ENCODE measurements at places on chromosomes 1 and 21.

GRCh38 chr1:79006564-79006963, at the start of gene ADGRL4:
Gene ADGRL4, minus strand, starts transcription at chr1:79006730. Its CDS starts 76 bp downstream, at chr1:79006654.
- DNase-seq, result no peak

- peak; percentile 11 for DNase-seq
Observed at GRCh38 chr1:156337052-156337887, 822 bp downstream of the CCT3 start.

- no peak for DNase-seq
Observed at GRCh38 chr1:229192031-229192430, 78.9 kb upstream of the RAB4A start.

- no peak for DNase-seq
Observed at GRCh38 chr21:45870851-45871615, 110.5 kb upstream of the COL6A1 start.

DNA sequence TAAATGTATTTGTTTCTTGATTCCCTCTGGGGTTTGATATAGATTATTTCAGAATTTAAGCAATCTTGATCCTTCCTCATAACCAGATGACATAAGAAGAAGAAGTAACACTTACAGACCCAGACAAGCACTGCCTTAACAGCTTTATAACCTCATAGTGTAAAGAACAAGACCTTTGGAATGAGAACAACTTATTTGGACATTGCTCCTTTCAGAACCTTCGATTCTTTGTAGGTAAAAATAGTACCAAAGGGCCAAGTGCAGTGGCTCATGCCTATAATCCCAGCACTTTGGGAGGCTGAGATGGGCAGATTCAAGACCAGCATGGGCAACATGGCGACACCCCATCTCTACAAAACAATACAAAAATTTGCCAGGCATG, 15.0 kb downstream of the TM2D1 start:
- no peak for DNase-seq

GRCh38 chr1:156052862-156053767, 483 bp downstream of the UBQLN4 start:
- DNase-seq, result peak; percentile 73

DNA sequence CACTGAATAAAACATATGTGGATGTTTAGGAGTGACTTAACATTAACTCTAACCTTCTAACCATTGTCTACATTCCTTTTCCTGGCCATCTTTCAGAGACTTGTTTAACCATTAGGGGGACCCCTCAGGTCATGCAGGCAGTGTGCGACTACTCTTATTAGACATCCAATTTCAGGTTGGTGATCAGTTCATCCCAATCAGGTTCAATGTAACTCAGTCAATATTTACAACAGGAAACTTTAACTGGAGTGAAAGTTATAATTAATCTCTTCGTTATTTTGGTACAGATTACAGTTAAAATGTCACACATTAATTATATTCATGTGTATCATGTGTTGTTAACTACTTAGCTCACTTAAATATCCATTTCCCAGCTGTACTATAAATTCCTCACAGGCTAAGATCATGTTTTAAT, 68.8 kb upstream of the RGS1 start:
- DNase-seq, result no peak

GRCh38 chr1:180631194-180631765, 542 bp upstream of the XPR1 start:
- no peak for DNase-seq

DNA sequence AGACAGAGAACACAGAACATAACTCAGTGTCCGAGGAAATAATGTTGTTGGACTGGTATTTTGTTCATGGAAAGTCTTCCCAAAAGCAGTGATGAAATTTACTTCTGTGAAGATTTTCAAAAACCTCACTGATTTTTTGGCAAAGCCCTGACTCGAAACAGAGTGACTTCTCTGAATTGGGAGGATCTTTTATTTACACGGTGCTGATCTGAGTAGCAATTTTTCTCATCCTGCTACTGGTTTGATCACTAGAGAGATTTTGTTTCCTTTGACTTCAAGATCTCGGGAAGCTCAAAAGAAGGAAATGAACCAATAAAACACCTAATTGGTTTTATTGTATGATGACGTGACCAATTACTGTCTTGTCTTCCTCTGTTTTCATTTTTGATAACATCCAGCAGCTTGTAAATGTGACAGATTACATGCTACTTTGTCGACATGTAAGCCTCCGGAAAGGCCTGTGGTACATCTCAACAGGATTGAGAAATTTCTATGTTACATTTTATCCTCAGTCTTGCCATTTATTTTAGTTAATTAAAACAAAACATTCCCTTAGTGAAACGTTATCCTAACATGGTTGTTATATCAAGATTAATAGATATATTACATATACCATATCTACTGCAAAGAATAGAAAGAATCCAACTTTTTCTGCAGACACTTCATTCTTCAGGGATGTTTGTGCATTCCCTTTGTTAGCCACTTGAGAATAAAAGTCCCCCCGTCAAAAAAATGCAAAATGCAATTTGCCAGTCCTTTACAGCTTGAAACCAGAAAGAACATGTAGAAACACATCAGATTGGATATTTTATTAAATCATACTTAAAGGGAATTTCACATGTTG, 42.8 kb upstream of the IFI44L start:
- DNase-seq, result no peak

DNA sequence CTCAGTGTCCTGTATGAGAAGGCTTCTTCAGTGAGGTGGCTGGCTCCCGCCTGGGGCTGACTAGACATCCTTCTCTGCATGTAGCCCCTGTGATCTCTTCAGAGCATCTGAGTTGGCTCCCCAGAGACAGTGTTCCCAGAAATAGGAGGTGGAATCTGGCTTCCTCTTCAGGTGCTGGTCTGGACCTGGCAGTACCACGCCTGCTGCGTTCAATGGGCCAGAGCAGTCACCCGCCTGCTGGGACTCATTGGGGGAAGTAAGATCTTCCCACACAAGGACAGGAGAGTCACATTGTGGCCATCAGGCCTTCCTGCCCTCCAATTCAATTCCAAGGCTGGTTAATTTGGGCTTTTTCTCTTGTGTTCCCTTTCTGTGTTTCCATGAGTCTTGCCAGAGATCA, 51.0 kb downstream of the ADARB1 start:
- DNase-seq, result no peak

- DNase-seq, result no peak
Observed at GRCh38 chr1:52920791-52921291, 699 bp downstream of the ECHDC2 start.

DNA sequence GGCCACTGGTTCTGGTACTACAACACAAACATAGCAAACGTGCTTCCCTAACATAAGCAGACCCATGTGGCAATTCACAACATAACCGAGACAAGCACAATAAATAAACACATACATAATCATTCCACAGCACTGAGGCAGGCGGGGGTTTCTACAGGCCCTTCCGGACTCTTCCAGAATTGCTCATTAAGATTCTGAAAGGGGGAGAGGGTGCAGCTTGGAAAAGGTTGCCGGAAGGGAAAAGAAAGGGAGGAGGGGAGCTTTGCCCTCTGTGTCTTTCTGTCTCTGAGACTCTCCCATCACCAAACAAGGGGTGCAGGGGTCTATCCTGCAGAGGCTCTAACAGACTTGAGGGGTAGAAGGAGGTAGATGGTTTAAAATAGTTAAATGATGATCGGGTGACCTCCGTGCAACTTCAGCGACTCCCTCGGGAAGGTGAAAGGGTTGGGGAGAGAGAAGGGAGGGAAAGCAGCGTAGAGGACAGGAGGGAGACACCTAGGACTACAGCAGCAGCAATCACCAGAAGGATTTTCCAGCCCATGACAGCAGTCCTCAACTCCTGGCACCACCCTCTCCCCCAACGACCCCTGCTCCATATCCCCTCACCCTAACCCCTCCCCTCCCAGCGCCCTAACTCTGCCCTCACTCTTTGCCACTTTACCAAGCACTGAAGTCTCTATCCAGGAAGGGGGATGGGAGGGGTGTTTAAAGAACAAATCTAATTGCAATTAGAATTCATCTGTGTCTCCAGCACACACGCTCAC, 365.5 kb upstream of the ESRRG start:
- DNase-seq, result no peak

DNA sequence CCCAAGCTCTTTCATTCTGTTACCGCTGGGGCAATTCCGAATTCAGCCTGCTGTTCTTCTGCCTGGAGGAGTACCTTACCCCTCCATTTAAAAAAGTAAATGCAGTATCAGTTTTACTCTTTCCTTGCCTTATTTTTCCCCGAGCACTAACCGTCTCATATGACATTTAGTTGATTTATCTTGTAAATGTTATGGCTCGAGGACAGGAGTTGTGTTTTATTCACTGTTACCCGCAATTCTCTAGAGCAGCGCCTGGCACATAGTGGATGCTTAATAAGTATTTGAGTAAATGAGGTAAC, 425 bp upstream of the TADA1 start:
- DNase-seq, result no peak

DNA sequence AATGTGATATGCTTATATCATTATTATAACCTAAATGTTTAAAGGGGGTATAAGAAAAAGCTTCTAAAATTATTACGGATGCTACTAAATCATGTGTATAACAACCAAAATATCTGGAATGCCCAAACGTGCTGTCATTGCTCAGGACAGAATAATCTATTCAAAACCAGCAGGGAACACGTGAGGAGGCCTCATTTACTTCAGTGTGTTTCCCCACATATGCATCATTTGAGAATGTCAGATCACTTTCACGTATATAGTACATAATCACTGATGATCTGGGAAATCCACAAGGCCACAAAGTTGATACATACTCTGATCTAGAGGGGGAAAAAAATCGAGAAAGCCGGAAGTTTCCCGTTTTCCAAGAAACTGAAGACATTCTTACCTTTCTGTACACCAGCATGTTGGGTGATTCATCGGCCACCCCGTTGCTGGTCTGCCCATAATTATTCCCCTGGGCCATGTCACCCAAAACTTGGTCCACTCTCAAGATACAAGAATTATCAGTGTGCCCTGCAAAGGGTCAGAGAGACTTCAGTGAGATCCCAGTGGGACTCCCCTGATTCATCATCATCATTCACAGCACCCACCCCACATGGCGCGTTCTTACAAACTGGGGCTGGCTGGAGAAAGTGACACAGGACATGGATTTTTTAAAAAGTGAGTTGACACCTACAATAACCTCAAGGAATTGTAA, 1.5 kb downstream of the RGS7 start:
- DNase-seq, result no peak

DNA sequence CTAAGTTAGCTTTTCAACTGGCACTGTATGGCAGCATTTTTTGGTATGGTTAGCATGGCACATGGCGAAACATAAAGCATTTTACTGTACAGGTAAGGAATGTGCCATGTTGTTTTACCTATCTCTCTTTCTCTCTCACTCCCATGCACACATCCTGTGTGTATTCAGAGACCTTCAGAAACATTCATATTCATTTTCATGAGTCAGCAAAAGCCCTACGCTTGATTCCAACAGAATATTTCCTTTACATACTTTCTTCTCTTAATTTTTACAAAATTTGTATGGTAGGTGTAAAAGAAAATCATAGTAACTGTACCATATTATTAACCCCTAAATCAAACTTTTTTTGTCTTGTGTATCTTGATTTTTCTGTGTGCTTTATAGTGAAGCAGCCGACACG, 10.3 kb downstream of the SRSF11 start:
- DNase-seq, result no peak

DNA sequence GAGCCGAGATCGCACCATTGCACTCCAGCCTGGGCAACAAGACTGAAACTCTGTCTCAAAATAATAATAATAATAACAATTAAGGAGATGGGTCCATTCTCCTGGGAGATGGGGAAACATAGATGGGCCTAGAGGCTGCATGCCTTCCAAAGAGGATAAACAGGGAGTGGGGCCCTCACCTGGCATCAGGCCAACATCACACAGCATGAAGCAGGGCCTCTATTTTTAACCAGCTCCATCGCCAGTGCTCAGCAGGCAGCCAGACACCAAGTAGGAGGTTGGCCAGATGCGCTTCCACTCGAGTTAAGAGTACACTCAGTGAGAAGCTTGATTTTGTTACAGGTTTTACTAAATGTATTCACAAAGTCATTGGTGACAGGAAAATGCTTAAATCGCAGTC, 352.0 kb downstream of the RRAGC start:
- DNase-seq, result no peak

DNA sequence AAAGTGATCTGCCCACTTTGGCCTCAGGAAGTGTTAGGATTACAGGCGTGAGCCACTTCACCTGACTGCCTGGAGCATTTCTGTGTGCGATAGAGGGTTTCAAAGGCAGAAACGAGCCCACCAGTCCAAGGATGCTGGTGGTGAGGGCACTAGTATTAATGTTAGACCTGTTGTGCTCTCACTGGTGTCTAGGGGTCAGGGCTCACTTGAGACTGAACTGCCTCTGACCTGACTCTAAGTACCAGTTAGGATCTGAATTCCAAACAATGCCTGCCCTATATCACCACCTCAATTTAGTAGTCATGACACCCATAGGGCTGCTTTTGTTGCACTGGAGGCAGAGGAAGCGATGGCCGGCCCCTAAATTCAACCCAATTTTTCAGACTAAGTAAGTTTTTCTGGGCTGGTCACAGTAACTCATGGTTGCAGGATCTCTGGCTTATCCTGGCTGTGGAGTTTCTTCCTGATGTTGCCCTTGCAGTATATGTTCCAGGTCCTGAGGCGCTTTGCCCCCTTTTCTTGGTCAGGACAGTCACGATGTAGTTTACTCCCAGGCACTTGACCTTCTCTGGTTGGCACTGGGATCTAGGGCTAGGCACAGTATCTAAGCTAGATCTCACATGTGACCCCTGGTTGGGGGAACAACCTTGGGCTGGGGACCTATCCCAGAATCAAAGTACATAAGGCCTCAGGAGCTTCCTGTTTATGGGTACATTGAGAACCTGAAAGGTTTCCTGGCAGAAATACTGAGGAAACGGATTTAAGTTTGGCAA, 4.5 kb downstream of the CCDC17 start:
- no peak for DNase-seq

GRCh38 chr1:226562989-226563388, 14.4 kb downstream of the STUM start:
- no peak for DNase-seq

DNA sequence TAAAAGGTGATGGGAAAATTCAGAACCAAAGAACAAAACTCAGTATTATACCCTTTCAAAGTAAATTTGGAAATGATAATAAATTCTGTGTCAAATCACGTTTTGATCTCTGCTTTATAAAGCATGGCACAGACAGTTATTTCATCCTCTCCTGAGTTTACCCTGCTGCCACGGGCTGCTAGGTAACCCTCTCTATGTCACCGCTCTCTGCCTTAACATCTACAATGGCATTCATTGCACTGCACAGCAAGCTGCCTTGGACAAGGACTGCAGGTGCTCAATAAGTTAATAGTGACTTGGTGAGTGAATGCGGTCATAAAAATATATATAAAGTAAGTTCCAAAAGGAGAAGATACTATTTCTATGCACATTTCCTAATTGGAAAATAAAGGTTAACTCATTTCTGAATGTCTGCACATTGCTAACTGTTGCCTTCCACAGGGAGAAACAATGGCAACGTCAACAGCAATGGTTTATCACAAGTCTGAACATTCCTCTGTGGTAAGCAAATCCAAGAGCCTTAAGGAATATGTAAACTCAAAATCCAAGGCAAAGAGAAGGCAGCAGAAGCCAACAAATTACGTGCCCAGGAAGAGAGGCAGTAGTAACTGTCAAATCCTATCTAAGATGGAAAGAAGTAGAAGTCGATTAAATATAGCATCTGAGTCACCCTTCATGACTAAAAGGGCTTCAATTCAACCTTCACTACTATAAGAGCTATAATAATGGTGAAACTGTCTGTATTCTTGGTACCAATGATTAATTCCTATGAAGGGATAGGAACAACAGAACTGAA, 19.4 kb downstream of the FYB2 start:
- no peak for DNase-seq

- no peak for DNase-seq
Observed at GRCh38 chr1:45386219-45386618, 46.0 kb upstream of the MUTYH start.
